ENCODE measurements at places on chromosomes 16 and 17.

DNA sequence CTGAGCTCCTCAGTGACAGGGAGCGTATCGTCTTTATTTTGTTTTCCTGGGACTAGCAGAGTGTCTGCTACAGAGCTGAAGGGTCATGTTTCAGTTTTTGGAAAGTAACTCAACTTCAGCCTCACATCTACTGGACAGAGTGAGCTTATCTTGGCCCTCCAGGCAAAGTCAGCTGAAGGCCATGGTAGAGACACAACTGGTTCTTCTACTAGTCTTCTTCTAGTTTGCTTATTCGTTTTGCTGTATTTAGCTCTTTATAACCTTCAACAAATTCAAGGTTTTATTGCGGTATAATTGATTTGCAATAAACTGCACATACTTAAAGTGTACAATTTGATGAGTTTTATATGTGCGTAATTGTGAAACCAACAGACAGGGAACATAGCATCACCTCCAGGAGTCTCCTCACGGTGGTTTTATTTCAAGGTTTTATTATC, 6.1 kb upstream of the PRKCA start:
- no peak for DNase-seq

GRCh38 chr16:72210555-72210954, 38.6 kb upstream of the PMFBP1 start:
- DNase-seq: no peak

DNA sequence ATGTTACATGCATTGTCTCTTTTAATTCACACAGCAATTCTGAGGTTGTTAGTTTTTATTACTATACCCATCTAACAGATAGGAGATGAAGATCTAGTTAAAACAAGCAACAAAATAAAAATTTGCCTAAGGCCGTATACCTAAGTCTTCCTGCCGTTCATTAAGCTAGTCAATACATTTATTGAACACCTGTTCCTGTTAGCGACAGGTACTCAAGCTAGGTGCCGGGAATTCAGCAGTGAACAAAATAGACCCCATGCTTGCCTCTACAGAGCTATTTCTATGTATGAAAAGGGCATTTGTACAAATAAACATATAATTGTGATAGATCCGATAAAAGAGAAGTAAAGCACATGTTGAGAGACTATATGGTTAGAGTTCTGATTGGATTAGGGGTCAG, 3.4 kb upstream of the VPS53 start:
- no peak for DNase-seq

GRCh38 chr16:22372882-22373661, 1.3 kb downstream of the CDR2 start:
- no peak for DNase-seq

DNA sequence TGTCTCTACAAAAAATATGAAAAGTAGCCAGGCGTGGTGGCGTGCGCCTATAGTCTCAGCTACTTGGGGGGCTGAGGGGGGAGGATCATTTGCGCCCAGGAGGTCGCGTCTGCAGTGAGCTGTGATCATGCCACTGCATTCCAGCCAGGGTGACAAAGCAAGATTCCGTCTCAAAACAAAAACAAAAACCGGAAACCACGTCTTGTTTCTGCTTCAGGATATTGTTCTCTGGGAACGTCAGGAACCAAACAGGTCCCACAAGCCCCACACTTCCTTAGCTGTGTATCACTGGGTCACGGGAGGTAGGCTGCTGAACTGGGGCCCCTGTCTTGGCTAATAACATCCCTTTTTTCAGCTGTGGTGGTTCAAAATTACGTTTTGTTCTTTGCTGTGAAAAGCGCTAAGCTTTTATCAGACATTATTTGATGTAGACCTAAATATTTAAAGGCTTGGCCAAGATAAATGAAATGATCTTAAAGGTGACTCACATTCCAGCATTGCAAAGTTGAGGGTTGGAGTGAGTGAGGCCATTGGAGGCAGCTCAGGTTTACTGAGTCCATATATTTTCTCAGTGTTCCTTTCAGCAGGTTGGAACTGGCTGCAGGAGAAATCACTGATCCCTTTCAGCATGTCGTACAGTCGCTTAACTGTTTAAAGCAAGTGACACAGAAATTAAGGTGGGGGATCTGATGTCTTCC, 16.4 kb upstream of the SEC14L1 start:
- no peak for DNase-seq

DNA sequence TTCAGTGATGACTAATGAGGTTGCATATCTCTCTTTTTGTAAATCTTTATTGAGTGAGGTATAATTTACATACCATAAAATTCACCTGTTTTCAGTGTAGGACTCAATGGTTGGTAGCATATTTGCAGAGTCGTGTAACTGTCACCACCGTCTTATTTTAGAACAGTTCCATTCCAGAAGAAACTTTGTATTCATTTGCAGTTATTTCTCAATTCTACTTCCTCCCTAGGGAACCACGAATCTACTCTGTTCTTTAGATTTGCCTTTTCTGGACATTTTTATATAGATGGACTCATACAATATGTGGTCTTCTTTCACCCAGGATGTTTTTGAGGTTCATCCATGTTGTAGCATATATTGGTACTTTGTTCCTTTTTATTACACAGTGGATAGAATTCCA, 3.7 kb downstream of the FTO start:
- DNase-seq: no peak

DNA sequence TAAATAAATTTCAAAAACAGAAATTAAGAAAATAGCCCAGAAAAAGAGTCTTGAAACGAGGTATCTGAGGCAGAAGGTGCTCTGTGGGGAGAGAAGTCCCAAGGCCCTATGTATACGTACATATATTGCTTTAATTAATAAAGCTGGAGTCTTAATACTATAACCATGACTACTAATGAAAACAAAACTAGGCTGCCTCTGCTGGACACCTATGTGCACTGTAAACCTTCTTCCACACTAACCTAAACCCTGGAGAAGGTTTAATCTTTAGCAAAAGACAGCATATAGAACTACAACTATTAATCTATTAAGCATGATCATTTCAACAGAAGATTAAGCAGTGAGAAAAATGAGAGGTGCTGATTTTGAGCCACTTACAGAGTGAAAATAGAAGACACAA, 153.9 kb upstream of the C17orf78 start:
- DNase-seq: no peak

- DNase-seq: no peak
Measured at GRCh38 chr17:10243883-10244844, 45.8 kb upstream of the GAS7 start.

- no peak for DNase-seq
Measured at GRCh38 chr16:2058872-2059271, 11.1 kb downstream of the TSC2 start.

GRCh38 chr16:86716649-86717048, 138.3 kb downstream of the FOXL1 start:
- DNase-seq: no peak

DNA sequence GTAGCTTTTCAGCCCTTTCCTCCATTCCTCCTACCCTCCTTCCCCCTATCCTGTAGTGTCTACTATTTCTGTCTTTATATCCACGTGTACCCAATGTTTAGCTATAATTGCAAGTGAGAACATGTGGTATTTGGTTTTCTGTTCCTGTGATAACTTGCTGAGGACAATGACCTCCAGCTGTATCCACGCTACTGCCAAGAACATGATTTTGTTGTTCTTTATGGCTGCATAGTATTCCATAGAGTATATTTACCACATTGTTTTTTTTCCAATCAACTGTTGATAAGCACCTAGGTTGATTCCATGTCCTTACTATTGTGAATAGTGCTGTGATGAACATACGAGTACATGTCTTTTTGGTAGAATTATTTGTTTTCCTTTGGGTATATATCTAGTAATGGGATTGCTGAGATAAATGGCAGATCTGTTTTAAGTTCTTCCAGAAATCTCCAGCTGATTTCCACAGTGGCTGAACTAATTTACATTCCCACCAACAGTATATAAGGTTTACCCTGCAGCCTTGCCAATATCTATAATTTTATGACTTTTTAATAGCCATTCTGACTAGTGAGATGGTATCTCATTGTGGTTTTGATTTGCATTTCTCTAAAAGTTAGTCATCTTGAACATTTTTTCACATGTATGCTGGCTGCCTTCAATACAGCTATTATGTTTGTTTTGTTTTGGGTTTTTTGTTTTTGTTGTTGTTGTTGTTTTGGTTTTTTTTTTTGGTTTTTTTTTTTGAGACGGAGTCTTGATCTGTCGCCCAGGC, 10.9 kb upstream of the COPRS start:
- no peak for DNase-seq

DNA sequence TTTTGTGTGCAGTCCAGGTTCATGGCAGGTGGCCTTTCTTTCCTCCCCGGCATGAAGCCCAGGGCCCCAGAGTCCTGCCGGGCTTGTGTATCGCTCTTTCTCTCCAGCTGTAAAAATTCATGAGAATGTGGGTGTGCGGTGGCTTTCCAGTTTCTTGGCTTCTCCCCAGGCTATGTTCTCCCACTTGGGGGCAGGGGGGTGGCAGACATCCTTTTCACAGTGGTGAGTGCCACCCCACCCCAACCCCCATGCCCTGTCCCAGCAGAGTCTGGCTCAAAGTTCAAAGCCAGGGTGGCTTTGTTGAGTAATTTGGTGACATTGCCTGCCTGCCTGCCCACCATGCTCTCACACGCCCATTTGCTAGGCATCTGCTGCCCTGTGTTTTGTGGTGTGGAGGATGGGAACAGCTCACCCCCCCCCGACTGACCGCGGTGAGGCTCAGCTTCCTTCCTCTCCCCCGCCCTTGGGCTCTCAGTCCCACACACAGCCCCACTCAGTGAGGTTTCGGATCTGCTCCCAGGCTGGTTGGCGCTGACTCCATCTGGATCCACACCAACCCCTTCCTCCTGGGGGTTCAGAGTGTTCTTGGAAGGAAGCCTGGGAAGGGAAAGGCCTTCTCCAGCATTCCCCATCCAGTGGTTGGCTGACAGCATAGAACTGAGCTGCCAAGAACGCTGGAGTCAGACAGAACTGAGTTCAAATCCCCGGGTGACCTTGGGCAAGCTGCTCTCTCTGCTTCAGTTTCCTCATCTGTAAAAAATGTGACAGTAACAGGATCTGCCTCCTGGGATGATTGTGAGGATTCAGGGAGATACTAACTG, 36.0 kb downstream of the CHD9 start:
- no peak for DNase-seq

GRCh38 chr17:76326306-76326705, 18.2 kb upstream of the QRICH2 start:
- DNase-seq: no peak

- no peak for DNase-seq
Measured at GRCh38 chr17:82840431-82840831, 609 bp upstream of the ZNF750 start.

- DNase-seq: no peak
Measured at GRCh38 chr16:84044118-84044488, 1.5 kb upstream of the SLC38A8 start.

GRCh38 chr17:56325313-56326000, 172.2 kb downstream of the ANKFN1 start:
- DNase-seq: no peak

DNA sequence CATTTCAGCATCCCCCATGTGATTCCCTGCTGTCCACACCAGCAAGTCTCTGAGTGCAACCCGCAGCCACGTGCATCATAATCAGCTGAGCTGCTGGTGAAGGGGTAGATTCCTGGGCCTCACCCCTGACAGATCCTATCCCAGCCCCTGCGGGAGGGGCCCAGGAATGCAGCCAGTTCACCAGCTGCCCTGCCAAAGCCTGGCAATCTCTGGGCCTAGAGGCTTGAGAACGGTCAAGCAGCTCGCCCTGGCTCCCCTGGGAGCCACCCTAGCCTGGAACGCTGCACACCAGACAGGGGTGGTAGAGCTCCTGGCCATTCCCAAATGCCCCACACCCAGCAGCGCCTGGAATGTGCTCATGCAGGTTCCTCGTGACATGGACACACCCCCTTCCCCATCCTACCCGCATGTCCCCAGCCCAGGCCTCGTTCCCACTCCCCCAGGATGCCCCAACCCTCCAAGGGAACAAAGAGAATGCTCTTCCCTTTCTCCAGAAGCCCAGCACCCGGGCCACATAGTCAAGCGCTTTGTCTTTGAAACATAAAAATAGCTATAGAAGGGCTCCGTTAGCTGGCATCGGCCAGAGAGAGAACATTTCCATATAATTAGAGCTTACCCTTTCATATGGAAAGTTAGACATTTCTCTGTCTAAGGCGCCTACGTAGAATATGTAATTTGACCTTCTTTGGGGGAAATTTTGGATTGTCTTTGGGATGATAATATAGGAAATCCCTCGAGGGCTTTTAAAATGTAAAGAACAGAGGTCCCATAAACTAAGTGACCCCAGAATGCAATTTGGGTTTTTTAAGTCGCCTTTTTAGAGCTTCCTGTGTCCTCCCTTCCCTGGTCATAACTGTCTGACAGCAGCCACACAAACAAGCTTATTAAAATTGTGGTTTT, 3.4 kb downstream of the CEP295NL start:
- DNase-seq: no peak

DNA sequence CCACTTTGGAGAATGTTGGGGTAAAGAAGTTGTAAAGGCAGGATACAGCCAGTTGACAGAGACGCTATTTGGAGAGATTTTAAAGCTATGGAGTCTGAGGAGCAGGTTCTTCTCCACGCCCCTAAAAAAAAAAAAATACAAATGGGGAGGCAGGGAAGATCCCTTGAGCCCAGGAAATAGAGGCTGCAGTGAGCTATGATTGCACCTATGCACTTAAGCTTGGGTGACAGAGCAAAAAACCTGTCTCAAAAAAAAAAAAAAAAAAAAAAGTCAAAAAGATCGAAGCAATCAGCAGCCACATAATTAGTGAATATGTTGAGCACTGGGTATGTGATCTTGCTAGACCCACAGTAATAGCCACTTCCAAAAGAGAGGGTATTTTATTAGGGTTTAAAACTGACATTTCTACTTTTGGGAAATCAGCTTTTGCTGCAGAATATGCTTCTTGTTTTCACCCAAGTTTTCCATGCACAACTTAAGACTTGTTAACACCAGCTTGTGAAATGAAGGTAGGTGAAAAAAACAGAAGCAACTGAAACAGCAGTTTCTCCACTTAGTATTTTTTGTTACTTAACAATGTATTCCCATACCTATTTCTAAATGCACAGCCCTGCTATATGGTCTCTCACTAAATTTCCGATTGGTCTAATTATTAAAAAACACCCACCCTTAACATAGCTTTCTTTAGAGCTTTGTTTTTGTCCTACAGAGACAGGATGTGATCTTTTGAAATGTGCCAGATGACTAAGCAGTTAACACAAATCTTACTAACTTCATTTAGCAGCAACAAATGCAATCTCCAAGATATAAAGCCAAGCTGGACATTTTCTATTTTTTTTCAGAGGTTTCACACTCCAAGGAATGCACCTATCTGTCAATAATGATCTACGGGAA, 2.5 kb upstream of the ARL6IP1 start:
- DNase-seq: no peak

- DNase-seq: peak; percentile 16
Measured at GRCh38 chr16:69150146-69150865, 17.9 kb downstream of the UTP4 start.

GRCh38 chr17:77634710-77635109, 323.8 kb upstream of the TNRC6C start:
- no peak for DNase-seq

- no peak for DNase-seq
Measured at GRCh38 chr17:36002631-36003030, 1.3 kb upstream of the CCL15 start.

DNA sequence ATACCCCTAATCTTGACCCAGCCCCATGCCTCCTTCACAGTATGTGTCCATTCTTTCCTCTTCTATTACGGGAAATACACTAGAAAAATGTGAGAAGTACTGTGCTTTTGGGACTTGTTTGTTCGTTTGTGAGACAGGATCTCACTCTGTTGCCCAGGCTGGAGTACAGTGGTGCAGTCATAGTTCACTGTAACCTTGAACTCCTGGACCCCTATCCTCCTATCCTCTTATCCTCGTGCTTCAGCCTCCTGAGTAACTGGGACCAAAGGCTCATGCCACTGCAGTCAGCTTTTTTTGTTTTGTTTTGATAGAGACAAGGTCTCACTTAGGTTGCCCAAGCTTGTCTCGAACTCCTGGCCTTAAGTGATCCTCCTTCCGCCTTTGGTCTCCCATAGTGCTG, 29.9 kb upstream of the RASL10B start:
- no peak for DNase-seq

All from stimulated activated CD8-positive, alpha-beta memory T cell treated with anti-CD3 and anti-CD28 coated beads, Interleukin-7, amount 100 ng/mL, for 4 hours (primary cell).